ENCODE measurements at places on chromosomes 12 and 14.
A peak's percentile ranks its signal among the peaks of the same experiment; 100 is the strongest.

DNA sequence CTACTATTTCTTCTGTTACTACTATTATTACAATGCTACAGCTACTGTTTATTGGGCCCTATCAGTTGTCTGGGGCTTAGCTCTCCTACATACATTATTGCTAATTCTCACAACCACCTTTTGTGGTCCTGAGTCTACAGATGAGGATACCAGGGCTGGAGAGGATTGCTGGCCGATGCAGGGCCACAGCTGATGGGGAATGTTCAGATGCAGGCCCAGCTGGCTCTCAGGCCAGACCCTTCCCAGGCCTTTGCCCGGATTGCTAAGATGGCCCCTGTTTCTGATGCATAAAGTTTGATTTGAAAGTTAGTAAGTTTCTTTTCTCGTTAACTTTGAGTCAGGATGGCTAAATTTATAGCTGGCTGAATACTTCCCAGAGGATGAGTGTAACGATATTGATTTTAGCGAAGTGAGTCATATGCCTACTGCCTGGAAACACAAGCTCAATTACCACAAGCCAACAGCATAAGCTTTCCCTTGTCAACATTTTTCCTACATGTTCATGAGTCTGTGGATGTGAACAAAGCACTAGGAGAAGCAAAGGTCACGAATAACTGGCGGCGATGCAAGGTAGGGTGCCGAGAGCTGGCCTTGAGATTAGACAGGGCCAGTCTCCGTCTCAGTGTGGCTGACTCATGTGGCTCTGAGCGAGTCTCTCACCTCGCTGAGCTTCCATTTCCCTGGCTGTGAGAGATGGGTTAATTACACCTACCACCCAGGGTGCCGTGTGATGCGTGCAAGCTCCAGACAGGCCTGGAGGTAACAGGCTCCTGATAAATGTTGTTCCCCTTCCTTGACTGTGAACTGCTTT lies 111.0 kb downstream of the BEGAIN start:
- no peak for DNase-seq

DNA sequence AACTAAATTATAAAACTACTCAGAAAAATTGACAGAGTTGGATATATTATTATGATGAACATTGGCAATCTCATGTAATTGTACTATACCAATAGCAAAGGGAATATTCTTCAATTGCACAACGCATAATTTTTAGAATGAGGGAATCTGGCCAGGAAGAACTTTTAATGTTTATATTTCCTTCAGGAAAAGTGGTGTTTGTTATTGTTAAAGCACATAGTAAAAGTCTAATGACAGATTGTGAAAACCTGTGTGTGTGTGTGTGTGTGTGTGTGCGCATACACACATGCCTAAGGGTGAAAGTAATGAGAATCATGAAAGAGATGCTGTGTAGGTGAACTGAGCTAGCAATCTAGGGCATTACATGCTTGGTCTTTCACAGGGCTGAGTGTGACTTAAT lies 877.7 kb downstream of the SLC6A15 start:
- no peak for DNase-seq

DNA sequence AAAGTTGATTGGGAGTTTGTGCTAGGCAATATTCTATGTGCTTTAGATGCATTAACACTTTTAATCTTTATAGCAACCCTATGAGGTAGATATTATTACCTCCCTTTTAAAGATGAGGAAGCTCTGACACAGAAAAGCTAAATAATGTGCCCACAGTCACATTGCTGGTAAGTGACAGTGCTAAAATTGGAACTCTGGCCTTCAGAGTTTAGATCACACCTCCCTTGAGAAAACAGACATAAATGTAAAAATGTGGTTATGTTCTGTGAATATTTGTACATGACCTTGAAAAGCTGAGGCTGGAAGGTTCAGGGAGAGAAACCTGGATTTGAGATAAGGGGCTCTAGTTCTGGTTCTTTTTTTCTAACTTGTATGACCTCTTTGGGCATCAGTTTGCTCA lies 1.9 kb downstream of the ABHD4 start:
- DNase-seq: no peak

DNA sequence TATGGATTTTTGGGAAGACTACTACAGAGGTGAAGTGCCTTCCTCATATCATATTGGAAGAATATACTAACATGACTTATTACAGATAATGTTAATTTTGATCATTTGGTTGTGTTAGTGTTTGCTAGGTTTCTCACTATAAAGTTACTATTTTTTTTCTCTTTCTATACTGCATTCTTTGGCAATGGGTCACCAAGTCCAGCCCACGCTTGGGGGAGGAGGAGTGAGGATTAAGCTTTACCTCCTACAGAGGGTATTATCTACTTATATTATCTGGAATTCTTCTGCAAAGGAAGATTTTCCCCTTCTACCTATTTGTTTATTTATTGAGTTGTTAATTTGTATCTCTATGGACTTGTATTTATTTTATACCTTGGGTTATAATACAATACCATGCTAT lies 31.5 kb downstream of the SCN8A start:
- DNase-seq: no peak

DNA sequence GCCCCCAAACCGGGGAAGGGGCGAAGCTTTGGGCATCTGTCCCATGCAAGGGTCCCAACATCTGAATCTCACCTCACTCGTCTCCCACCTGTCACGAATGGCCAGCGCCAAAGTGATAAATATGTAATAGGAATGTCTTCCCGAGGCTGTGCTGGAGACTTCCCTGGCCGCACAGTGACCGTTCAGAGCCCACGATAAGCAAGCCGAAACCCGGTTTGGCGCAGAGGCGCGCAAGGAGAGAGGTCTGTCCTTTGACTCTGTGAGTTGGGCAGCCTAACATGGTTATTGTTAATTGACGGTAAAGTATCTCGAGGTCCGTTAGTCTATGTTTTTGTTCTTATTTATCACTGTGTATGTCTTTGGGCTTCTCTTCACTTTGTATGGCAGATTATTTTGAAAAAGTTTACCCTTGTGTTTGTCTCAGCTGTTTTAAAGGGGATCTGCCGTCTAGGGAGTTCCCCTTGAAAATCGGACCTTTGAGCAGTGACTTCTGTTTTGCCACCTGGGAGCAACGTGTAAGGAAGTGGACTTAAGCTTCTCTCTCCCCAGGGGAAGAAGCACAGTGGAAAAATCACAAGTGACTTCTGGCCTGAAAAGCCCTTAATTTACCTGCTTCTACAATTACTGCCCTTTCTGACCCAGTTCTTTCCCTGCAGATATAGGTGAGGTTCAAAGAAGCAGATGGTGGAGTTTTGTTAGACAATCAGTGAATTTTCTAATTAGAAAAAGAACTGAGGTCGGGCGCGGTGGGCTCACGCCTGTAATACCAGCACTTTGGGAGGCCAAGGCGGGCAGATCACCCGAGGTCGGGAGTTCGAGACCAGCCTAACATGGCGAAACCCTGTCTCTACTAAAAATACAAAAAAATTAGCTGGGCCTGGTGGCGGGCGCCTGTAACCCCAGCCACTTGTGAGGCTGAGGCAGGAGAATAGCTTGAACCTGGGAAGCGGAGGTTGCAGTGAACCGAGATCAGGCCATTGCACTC lies 1.1 kb upstream of the TM9SF1 start:
- DNase-seq: peak; percentile 39

DNA sequence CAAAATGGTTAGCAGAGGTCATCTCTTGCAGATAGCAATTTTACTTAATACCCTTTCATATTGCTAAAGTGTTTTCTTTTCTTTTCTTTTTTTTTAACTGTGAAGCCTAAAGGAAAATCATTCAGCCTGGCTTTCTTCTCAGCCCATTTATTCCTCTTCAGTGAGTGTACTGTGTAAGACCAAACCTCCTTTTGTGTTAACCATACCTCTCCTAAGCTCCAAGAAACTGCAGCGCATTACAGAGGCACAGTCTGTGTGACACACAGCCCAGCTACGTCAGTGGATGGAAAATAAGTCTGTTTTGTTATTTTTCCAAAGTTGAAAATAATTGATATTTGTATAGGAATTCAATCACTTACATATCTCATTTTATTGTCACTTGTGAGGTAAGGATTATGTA lies 21.7 kb downstream of the DCAF5 start:
- DNase-seq: no peak

GRCh38 chr14:93201155-93201704 lies 5.6 kb downstream of the GON7 start:
- no peak for DNase-seq

DNA sequence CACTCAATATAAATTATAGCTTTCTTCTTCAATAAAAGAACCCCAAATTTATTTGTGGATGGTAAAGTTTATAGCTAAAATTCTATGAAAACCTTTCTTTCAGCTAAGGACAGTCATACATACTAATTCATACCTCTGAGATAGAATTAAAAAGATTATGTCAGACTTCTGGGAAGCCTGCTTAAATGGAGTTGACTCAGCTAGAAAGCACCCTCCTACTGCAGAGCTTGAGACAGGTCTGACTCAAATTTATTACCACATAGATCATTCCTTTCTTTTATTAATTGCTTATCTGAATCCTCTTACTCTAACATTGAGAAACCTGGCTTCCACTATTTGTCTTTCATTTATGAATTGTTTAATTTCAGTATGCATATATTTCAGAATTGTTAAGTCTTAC lies 1007.0 kb upstream of the LRFN5 start:
- DNase-seq: no peak

GRCh38 chr12:107622001-107622400 lies 63.6 kb upstream of the PWP1 start:
- no peak for DNase-seq

- DNase-seq: no peak
These were observed 209.9 kb upstream of the IGF1 start for GRCh38 chr12:102690253-102690652.

DNA sequence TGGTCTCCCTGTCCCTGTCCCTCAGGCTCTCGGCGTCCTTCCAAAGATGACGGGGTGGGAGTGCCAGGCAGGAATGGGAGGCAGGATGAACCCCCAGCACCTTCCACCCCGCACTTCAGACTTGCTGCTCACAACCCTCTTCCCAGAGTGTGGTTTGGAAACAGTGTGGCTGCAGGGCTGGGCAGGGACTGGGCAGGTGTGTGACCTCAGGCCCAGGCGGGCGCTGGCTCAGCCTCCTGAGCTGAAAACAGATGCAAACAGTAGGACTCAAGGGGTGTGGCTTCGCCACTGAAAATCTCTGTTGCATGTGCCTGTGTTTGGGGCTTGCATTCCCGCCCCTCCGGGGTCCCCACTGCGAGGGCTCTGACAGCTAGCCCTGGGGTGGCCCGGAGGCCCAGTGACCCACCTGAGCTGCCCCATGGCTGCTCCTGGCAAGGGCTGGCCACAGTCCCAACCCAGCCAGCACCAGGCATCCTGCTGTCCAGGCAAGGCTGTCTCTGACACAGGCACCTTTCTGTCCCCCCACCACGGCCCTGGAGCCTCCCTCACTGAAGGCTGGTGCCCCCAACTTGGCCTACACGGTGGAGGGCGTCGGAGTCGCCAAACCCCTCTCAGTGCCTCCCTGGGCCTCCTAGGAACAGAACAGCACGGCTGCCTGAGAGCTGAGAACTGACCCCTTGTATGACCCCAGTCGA lies 46.1 kb downstream of the BEGAIN start:
- DNase-seq: no peak

- no peak for DNase-seq
These were observed 33.8 kb upstream of the DTX1 start for GRCh38 chr12:113022563-113023297.

DNA sequence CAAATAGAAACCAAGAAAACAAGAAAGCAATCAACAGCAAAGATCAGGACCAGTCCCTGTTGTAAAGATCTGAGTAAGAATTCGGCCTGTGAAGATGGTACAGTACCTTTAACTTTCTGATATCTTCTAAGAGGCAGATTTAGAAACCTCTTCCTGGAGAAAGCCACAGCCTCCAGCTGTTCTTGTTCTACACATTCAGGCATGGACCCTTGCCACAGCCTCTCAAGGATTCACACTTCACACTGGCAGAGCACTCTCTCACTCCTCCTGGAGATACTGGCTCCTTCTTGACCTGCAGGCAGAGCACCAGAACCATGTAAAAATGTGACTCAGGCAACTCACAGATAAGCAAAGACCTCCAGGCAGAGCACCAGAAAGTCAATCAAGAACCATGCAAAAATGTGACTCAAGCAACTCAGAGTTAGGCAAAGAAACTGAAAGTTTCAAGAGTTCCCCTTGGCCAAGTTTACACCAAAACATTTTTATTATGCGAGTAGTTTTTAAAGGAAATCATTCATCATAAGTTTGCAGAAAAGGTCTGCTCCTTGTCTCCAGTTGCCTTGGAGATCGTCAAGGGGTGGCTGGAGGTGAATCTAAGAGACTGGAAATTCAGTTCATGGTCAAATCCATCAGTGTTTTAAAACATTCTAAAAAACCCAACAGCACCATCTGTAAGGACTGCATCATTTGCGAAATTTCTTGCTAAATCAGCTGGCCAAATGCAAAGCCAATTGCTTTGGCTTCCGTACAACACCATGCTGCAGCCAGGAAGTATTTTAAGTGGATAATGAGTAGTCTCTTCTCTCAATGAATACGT lies 119.3 kb upstream of the MDM1 start:
- peak; percentile 6 for DNase-seq

DNA sequence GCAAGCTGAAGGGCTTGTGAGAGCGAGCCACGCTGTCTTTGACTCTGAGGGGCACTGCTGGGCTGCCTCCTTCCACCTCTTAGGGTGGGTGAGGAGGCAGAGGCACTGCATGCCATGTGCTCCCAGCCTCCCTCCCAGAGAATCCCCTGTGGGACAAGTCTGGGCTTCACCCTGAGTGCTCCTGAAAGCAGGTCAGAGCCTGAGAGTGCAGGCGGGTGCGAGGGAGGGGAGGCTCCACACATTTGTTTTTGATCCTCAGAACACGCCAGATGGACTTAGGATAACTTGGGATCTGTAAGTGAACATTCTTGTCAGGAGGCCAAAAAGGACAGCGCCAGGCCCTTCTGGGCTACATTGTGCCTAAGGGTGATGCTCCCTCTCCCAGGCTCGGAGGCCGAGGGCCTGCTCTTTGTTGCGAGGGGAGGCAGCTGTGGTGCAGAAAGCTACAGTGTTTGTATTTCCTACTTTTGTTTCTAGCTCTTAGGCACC lies 155.4 kb downstream of the TMX1 start:
- DNase-seq: no peak

DNA sequence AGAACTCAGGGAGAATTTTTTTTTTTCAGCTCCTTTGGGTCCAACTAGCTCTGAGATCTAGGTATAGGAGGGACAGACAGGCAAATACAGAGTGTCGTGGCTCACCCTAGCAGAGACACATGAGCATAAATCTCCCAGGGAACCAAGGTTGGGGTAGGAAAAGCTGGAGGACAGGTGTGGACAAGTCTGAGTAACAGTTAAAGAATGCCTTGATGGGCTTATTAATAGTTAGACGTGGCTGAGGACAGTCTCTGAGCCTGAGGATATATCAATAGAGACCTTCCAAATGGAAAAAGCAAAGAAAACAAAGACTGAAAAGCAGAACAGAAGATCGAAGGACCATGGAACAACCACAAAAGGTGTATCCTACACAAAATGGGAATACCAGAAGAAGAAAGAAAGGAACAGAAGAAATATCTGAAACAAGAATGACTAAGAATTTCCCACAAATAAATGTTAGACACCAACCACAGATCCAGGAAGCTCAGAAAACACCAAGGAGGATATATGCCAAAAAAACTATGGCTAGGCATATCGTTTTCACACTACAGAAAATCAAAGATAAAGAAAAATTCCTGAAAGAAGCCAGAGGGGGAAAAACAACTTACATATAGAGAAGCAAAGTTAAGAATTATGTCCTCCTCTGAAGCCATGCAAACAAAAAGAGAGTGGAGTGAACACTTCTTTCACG lies 80.9 kb downstream of the PTPRB start:
- DNase-seq: no peak

Measured in hematopoietic multipotent progenitor cell treated with erythropoietin and hydrocortisone succinate and interleukin-3 and kit ligand, for 15 days (in vitro differentiated cells).